ENCODE measurements at places on chromosomes 4 and X. TPM values are rescaled to one million over a fixed set of nuclear protein-coding genes. Genes with fewer than 3 reads are reported as not detected.

The SOWAHB gene
- 28.2 TPM for total RNA-seq

The ZCCHC18 gene
- not detected for total RNA-seq

The PDCL2 gene
- total RNA-seq: 0.24 TPM

The RBM10 gene
- 43.4 TPM for total RNA-seq

The NAT8L gene
- total RNA-seq: not detected

The MAGEE2 gene
- total RNA-seq: not detected

The F9 gene
- total RNA-seq: not detected

The EDNRA gene
- total RNA-seq: 7.5 TPM

The DGKK gene
- total RNA-seq: not detected

The PLAC8 gene
- total RNA-seq: 0.48 TPM

The SH3BP2 gene
- total RNA-seq: 45.5 TPM

The IL13RA1 gene
- total RNA-seq: 29.6 TPM

The EDA gene
- 0.85 TPM for total RNA-seq

The ODAM gene
- not detected for total RNA-seq

The TCEAL6 gene
- not detected for total RNA-seq

The EMCN gene
- not detected for total RNA-seq

The FAM9B gene
- not detected for total RNA-seq

The PABPC1L2B gene
- not detected for total RNA-seq

The DCLK2 gene
- 0.96 TPM for total RNA-seq

The FUNDC1 gene
- 11.3 TPM for total RNA-seq

The RIBC1 gene
- 0.43 TPM for total RNA-seq

The MAML3 gene
- total RNA-seq: 0.48 TPM

The DMRTC1 gene
- total RNA-seq: not detected

The PAGE2 gene
- total RNA-seq: not detected

The ADH6 gene
- not detected for total RNA-seq

The NLGN3 gene
- not detected for total RNA-seq

The GUCY1A1 gene
- 0.64 TPM for total RNA-seq

The HAUS3 gene
- 9.0 TPM for total RNA-seq

The COL4A5 gene
- total RNA-seq: 80.7 TPM

The PDLIM5 gene
- total RNA-seq: 133 TPM

The UGT2B17 gene
- not detected for total RNA-seq

The MMRN1 gene
- total RNA-seq: 1.5 TPM

The CXorf49 gene
- total RNA-seq: 0.24 TPM

The BCORL1 gene
- 1.5 TPM for total RNA-seq

The KCTD8 gene
- not detected for total RNA-seq

The RHOXF1 gene
- total RNA-seq: not detected

The SH3D19 gene
- 26.0 TPM for total RNA-seq

The GLRA3 gene
- total RNA-seq: under 0.01 TPM

The OPRPN gene
- not detected for total RNA-seq

The PPEF2 gene
- not detected for total RNA-seq

The PPP4R3C gene
- not detected for total RNA-seq

The ARR3 gene
- not detected for total RNA-seq

The PHOX2B gene
- not detected for total RNA-seq
